ENCODE measurements at places on chromosomes 6 and 20. TPM values are rescaled to one million over a fixed set of nuclear protein-coding genes. Genes with fewer than 3 reads are reported as not detected.

DNA sequence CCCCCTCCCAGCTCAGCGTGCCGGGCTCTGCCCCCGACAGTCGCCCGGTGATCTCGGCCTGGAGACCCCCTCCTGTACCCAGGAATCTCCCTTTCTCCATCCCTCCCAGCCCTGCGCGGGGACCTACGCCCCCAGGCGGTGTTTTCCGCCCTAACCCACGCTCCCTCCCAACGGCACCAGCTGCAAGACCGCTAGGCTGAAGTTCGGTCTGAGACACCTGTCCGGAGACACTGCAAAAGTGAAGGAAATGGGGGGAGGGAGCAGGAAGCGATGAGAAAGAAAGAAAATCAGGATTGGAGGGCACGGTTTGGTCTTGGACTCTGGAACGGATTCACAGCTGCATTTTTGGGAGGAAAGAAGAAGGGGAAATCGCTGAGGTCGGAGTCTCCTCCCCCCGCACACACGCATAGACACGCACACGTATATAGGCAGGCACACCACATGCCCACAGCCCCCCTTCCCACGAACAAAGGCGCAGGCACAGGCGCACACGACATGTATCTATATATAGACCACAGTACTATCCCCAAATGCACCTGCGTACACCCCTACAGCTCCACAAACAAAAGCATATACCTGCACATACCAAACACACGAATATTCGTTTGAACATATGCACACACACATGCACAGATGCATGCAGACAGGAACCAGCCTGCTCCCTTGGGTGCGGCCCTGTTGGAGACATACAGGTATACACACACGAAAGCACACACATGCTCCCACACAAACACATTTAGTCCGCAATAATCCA is 1.0 kb downstream of the SLC32A1 start:
- H3K4me3 ChIP-seq, result no peak overlapping the region
- H3K27ac ChIP-seq, result no peak overlapping the region
- H3K4me1 ChIP-seq, result peaks cover 4% of the 10 kb centered on the region
- peaks cover 99% of the 10 kb centered on the region for H3K27me3 ChIP-seq
- no peaks in the 10 kb centered on the region for H3K36me3 ChIP-seq

DNA sequence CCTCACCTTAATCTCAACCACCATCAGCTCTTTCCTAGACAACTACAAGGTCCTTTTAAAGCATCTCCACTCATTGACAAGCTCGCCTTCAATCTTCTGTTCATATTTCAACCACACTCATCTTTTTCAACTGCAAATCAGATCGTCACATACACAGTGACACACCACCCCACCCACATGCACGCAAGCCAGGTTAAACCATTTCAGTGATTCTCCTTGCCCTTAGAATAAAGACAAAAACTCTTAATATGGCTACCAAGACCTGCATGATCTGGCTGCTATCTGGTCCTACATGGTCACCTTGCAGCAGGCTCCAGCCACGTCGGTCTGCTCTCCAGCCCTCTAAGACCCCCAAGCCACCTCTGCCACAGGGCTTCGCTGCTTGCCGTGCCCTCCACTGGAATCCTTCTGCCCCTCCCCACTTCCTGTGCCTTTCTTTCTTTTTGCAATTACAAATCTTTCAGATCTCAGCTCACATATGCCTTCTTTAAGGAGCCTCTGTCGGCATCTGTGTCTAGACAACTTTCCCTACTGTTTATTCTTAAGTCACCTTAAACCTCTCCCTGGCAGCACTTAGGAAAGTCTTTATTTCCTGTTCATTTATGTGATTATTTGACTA is 507.3 kb upstream of the ARID1B start:
- no peaks in the 10 kb centered on the region for H3K27me3 ChIP-seq
- H3K27ac ChIP-seq, result no peak overlapping the region
- no peaks in the 10 kb centered on the region for H3K4me1 ChIP-seq
- DNase-seq, result no peak

DNA sequence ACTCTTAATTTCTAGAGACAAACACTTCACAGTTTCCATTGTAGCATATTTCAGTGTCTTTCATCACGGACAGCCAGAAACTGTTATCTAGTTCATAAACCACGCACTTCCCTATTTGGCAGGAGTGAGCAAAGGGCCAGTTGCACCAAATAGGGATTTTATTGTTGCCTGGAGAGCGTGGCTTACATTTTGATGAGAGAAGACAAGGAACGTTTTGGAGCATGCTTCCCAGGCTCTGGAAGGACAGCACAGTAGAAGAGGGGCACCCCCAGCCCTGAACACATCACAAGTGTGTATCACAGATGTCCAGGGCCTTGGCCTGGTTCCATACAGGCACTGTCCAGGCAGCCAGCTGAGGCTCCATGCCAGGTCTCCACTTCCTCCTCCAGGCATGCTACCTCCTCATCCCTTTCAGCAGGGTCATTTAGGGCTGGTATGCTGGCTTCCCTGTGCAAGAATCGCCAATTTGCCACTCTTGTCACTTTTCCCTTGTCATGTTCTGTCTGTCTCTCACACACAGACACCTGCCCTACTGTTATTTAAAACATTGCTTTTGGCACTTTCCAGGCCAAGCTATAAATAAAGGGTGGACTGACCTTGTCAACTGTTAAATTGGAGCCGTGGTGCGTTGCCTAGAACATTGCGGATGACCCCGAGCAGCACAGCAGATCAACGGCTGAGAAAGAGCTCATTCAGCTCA is 235.0 kb upstream of the GMDS start:
- no peak overlapping the region for H3K4me3 ChIP-seq
- no peaks in the 10 kb centered on the region for H3K27me3 ChIP-seq
- no peak overlapping the region for H3K27ac ChIP-seq
- H3K36me3 ChIP-seq, result no peaks in the 10 kb centered on the region
- H3K4me1 ChIP-seq, result peaks cover 7% of the 10 kb centered on the region

The ENPP3 gene
- polyA plus RNA-seq, result not detected

Measured in keratinocyte (primary cell).